ENCODE measurements at places on chromosomes 6 and 20.

DNA sequence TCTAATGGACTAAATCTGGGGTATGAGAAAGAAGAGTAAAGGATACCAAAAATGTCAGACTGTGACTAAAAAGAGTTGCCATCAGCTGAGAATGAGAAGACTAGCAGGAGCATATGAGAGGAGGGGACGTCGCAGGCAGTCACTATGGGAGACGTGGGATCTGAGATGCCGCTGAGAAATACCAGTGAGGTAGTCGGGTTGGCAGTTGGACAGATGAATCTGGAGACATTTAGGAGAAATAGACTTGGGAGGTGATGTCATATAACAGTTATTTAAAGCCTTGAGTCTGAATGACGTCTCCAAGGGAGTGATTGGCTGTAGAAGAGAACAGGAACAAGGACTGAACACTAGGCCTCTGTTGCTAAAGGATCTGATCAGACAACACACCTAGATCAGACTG lies 51.5 kb upstream of the TRIM26 start:
- no peak for DNase-seq

- no peak for DNase-seq
Observed at GRCh38 chr20:18133962-18134361, 3.7 kb upstream of the KAT14 start.

- no peak for DNase-seq
Observed at GRCh38 chr6:30441171-30441570, 48.1 kb upstream of the HLA-E start.

DNA sequence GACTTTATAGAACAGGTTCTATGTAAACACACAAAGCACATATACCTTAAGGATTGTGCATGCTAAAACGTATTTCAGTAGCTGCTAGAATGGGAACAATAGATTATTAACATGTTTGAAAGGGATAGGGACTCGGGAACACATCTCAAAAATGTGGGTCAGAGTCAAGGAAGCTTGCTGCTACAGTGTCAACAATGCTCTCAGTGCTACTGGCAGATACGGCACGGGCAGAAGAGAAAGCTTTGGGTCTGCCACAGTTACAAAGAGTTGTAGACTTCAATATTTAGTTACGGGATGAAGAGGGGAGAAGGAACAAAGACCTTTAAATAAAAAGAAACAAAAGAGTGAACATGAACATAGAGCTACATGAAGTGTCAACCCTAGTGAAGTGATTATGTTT lies 170.5 kb downstream of the BACH2 start:
- no peak for DNase-seq
